ENCODE measurements at places on chromosomes 2 and 18.

DNA sequence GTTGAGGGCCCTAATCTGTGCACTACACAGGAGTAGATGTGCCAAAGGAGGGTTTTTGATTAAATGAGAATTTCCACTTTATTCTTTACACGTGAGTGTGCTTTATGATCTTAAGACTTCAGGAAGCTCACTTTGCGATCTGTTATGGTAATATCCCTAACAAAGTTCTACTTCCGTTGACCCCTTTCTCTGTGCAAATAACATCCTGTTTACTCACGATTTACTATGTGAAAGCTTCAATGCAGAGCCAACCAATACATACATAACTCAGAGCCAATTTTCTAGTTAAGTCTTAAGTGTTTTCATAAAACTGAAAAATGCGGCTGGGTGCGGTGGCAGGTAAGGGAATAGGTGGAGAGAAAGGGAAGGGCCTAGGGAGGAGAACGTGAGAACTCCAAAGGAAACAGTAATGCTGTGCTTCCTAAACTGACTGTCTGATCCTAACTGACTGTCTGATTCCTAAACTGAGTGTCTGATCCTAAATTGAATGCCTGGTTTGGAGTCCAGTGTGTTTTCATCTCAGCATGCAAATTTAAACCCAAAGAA, 87.6 kb downstream of the PLCL1 start:
- DNase-seq, result peak; percentile 37

DNA sequence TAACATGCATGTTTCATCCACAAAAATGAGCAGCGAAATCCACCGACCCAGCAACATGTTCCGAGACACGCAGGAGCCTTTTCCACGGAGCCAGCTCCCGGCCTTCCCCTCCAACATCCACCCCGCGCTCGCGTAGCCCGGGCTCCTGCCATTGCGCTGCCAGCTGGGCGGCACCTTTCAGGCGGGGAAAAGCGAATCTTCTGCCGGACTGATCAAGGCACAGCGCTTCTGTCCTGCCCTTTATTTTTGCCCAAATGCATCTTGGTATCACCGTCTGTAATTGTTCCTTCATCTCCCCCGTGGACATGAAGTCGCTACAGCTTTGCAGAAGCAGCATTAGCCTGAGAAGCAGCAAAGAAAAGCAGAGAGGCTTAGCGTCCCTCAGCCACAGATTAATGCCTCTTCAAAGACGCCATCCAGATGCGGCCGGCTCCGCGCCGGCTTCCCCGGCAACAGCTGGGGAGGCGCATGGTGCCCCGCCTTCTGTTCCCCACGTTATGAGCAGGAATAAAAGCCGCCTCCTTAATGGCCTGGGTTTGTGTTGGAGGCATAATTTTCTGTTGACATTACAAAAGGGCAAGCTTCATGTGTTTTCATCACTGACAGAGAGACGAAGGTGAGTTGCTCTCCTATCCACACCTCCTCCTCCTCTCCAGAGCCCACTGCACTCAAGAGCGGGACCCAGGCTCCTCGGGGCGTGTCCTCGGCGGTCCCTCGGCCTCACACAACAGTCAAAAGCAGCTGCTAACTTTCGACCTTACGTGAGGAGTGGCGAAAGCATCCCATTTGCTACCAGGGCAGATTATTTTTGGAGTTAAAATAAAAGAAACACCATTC, 122.1 kb upstream of the SALL3 start:
- no peak for DNase-seq

DNA sequence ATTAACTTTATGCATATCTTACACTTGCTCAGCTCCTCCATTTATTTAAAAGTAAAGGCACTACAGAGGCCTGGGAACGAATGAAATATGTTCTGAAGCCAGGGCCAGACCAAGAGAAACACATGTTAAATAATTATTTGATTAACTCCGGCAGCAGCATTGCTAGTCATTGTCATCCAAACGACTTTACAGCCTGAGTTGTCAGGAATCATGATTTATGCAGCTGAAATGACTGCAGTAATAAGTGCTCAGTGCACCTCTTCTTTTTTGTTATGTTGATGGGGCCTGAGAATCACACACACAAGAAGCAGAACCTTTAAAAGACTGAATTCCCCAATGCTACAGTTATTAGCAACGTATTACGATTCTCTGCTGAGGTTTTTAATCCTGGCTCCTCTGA, 58.9 kb downstream of the EPHA4 start:
- no peak for DNase-seq

DNA sequence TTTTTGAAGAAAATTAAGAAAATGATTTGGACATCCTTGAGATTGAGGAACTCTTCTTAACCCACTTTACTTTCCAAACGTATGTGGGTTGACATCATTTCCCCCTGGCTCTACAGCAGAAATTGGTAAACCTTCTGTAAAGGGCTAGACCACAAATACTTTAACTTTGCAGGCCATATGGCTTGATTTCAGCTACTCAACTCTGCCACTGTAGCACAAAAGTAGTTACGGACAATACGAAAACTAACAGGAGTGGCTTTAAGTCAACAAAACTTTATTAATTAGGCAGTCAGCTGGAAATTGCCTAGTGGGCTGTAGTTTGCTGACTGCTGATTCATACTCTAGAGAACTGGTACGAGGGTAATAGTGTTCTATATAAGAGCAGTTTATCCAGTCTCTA, 83.2 kb upstream of the DTNB start:
- no peak for DNase-seq

- DNase-seq, result no peak
These were observed 24.9 kb upstream of the RHOB start for GRCh38 chr2:20421988-20422370.

- no peak for DNase-seq
These were observed 34.5 kb upstream of the GRB14 start for GRCh38 chr2:164655750-164656149.

DNA sequence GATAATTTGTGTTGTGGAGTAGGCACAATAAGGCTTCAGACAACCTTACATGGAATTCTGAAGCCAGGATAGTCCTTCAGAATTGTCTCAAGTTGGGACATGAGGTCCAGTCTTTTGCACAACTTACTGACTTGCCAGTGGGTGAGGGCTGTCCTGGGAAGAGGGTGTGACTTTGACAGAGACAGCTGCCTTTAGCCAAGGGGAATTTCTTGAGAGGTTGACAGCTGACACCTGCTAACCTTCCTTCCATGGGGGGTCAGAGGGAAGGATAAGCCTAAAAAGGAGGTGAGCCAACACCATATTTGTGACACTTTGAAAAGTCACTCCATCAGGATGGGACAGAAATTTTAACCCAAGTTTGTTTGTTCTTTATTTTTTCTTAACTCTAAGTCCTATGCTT, 907.8 kb upstream of the CRIM1 start:
- no peak for DNase-seq

- no peak for DNase-seq
These were observed 12.9 kb downstream of the UBR3 start for GRCh38 chr2:169839954-169840746.
